NCI-H446 treated with DMSO at 0.1 percent for 48 hours (cell line): ENCODE measurements at places on chromosomes 16 and 17.

DNA sequence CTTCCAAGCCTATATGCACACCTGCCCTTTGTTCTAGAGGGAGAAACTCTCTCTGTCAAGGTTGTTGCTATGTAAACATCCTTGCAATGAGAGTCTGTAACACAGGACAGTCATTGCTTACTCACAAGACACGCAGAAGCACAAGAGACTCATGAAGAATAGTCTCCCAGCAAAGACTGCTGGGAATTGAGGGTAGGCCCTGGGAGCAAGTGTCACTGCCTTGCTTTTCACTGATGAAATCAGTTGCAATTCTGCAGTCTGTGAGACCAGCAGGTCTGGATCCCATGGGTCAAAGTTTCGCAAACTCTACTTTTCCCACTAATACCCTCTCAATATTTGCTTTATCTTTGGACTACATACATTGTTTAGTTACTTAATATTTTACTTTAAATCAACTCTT is 177.4 kb downstream of the FTO start:
- no peak for DNase-seq

GRCh38 chr16:58219432-58219831 is 21.5 kb upstream of the CSNK2A2 start:
- no peak for DNase-seq

GRCh38 chr16:10556236-10556635 is 24.2 kb downstream of the EMP2 start:
- DNase-seq: no peak

DNA sequence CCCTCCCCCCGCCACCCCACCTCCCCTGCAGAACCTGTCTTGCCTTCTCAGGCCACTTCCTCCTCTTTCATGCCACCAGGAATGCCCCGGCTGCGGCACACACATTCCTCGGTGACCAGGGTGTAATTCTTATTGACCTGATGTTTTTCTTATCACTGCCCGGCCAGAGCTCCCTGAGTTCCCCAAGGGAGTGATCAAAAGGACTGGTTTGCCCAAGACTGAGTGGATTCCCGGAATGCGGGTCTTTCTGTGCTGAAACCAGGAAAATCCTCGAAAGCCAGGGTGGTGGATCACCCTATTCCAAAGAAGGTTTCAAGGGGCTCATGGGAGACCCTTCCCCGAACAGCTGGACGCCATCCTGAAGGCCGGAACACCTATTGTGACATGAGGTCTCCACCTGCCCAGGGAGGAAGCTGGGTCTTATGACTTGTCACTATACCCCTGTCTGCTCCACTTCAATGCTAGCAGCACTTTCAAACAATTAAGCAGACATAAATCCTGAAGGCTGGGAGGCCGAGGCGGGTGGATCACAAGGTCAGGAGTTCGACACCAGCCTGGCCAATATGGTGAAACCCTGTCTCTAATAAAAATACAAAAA is 53.0 kb upstream of the RPL38 start:
- DNase-seq: no peak

- DNase-seq: no peak
Observed at GRCh38 chr16:4529085-4530060, 9.2 kb downstream of the CDIP1 start.

DNA sequence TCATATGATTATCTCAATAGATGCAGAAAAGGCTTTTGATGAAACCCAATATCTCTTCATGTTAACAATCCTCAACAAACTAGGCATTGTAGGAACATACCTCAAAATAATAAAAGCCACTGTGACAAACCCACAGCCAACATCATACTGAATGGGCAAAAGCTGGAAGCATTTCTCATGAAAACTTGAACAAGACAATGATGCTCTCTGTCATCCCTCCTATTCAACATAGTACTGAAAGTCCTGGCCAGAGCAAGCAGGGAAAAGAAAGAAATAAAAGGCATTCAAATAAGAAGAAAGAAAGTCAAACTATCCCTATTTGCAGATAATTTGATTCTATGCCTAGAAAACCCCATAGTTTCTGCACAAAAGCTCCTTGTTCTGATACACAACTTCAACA is 999.2 kb upstream of the GOT2 start:
- DNase-seq: no peak

GRCh38 chr16:55825115-55825728 is 7.7 kb downstream of the CES1 start:
- DNase-seq: no peak

DNA sequence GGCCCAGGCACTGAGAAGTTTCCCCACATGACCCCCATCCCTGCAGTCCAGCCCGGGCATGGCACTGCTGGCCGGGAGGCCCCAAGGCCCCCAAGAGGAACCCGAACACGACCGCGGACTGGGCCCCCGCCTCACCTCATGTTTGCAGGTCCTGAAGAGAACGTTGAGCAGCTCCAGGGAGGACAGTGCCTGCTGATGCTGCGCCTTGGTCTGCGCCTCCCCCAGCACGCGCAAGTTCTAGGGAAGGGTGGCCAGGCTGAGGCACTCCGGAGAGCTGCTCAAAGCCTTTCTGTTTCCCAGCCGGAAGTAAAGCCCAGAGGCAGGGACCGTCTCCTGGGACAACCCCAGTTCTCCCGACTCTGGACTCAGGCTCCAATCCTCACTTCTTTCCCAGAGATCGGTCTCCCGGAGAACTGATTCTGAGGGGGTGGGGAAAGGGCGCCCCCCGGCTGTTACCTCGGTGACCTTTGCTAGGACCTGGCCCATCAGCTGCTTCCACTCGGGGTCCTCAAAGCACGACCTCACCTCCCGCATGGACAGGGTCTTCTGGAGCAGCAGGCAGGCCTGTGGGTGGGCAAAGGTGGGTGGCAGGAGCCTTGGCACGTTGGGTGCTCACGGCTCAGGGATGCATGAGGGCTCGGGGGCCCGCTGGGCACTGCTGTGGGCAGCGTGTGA is 13.7 kb downstream of the MYBBP1A start:
- no peak for DNase-seq

DNA sequence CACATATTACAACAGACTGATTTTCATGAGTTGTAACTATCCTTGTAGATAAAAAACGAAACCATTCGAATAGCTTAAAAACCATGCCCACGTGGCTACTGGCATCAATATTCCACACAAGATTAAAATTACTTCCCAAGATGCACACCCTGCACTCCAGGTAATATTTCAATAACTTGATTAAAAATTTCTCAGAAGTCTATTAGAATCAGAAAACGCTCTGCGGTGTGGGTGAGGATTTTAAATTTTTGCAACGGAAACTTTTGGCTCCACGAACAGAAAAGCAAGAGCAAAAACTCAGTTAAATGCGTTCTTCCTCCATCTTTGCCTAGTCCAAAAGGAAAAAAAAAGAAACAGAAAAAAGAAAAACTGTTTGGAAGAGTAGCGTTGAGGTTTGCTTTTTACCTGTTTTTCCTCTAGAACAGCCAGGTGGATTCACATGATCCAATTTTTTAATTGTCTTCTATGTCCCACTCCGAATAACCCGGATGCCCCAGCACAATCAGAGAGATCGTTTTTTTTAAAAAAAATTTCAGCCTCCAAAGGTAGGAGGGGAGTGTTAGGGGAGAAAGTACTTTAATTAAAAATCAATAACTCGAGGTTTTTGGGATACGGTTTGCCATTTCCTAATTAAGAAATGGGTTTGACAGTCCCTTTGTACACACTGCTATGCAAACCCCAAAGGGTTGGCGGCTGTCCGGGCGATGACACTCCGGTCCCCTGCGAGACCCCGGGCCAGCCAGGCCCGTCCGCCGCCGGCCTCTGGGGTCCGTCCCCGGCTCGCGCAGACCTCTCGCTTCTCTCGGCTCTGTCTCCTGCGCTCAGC is 708 bp upstream of the NFAT5 start:
- DNase-seq: no peak

DNA sequence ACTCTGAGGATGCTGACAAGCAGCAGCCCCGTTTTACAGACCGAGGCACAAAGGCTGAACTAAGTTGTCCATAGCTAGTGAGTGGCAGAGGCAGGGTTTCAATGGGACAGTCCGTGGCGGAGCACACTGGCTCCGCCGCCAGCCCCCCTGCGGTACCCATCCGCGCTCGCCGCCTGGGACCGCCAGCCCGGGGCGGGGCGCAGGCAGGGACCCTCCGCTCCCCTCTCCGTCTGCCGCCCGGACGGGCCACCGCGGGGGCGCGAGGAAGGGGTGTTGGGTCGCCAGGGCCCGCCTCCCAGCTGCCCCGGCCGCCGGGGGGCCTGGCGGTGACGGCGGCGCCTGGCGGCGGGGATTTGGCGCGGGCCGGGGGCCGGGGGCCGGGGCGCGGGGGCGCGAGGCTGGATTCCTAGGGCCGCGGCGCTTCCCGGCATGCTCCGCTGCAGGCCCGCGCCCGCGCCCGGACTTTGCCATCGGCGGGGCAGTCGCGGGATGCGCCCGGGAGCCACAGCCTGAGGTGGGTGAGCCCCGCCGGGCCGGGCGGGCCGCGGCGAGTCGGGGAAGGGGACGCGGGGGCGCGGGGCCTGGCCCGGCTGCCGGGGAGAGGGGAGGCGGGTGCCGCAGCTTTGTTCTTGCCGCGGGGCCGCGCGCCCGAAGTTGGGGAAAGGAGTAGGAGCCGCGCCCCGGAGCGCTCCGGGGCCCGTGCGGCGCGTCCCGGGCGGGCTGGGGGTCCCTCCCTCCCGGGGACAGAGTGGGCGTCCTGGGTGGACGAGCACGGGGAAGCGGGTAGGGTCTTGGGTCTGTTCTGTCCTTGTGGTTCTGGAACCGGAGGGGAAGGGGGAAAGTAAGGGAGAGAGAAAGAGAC is at the start of gene TMEM98:
TSS of gene TMEM98 (plus strand) at position 430 of the 862 bp plus-strand sequence. CDS start 3,376 bp downstream, outside the sequence.
- DNase-seq: no peak

DNA sequence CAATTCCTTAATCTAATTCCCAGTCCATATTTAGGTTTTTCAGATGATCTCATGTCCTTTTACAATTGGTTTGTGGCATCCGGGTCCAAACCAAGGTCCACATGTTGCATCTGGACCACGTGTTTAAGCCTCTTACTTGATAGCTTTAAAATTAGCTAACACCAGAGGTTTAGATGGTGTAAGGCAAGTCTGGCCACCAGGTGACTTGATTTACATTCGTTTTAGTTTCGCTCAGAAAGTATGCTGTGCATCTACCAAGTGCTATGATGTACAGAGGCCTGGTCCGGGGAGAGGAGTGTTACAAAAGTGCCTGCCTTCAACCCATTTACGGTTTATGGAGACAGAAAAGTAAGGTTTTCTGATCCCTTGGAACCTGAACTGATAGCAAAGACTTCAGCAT is 878 bp upstream of the DNAJA2 start:
- DNase-seq: no peak

DNA sequence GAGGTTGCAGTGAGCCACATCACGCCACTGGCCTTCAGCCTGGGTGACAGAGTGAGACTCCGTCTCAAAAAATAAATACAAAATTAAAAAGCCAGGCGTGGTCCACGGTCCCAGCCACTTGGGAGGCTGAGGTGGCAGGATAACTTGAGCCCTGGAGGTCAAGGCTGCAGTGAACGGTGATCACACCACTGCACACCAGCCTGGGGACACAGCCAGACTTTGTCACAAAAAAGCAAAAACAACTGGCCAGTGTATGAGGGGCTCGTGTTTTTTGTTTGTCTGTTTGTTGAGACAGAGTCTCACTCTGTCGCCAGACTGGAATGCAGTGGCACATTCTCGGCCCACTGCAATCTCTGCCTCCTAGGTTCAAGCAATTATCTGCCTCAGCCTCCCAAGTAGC is 1.2 kb upstream of the UBB start:
- DNase-seq: no peak

DNA sequence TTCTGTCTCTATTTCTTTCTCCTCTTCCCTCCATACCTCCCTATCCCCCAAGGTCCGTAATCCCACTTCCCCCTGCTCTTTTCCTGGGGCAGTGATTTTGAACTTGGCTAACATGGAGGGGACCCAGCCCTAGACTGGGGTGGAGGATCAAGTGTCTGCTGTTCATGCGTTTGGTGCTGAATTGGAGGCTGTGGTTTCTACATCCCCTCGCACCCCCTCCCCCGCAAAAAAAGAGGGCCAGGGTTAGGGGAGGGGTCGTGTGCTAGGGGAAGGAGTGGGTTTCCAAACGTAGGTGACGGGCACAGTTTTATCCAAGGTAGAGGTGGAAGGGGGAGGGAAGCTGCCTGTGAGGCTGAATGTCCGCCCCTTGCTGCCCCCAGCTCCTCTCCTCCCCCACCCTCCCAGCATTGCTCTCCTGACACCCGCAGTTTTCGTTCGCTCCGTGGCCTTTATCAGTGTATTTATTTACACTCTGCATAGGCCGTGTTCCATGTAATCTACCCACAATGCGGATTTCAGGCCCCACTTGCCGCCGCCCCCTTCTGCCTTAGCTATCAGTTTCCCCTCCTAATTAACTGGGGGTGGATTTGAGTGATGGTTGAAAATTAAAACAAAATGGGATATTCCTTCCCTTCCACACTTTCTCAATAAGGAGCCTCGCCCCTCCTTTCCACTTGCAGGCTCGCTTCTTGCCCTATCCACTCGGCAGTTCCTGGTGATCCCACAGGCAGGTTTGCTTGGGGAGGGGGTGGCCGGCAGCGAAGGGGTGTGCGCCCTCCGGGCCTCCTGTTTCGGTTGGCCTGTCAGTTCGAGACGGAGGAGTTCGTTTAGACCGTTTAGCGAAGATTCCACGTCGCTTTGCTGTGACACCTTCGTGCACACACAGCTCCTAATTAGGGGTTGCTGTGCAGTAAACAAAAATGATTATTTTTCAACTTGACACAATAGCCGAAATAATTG is 2.0 kb downstream of the GNAO1 start:
- no peak for DNase-seq

GRCh38 chr17:80297996-80298560 is 37.4 kb downstream of the RNF213 start:
- DNase-seq: no peak

GRCh38 chr17:10010752-10011151 is 105.7 kb upstream of the RCVRN start:
- DNase-seq: no peak

DNA sequence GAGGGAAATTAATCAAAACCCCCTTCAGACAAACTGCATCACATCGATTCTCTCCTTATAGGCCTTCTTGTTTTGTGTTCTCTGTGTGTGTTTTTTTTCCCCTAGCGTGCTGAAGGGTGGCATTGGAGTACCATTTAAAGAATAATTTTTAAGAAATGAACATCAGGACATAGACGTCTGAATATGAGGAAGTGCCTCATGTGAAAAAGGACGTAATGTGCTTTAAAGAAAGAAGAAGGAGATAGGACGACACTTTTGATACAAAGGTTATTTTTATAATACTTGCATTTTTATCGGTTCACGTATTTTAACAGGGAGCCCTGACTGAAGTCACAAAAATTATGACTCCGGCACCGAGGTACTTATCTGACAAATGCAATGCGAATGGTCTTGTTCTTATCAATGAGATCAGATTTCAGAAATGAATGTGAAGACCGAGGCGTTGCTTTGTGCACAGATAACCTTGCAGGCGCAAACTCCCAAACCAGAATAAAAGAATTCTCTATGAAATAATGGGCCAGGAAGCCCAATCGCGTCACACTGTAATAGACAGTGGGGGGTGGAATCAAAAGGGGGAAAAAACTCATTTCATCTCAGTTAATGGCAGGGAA is 606.3 kb downstream of the MAF start:
- DNase-seq: no peak
